Natural killer cell (primary cell): ENCODE measurements at places on chromosomes 16 and 17.
A peak's percentile ranks its signal among the peaks of the same experiment; 100 is the strongest.

GRCh38 chr16:86227801-86228200 lies 282.5 kb upstream of the FOXF1 start:
- no peak overlapping the region for H3K27ac ChIP-seq
- H3K4me1 ChIP-seq: no peaks in the 10 kb centered on the region
- H3K4me3 ChIP-seq: no peak overlapping the region
- H3K27me3 ChIP-seq: no peaks in the 10 kb centered on the region
- no peaks in the 10 kb centered on the region for H3K36me3 ChIP-seq

GRCh38 chr16:27786221-27786922 lies 236.4 kb downstream of the KATNIP start:
- no peaks in the 10 kb centered on the region for H3K36me3 ChIP-seq
- H3K27me3 ChIP-seq: no peaks in the 10 kb centered on the region
- no peak overlapping the region for H3K4me3 ChIP-seq
- H3K27ac ChIP-seq: no peak overlapping the region
- no peak for DNase-seq
- H3K4me1 ChIP-seq: no peaks in the 10 kb centered on the region

DNA sequence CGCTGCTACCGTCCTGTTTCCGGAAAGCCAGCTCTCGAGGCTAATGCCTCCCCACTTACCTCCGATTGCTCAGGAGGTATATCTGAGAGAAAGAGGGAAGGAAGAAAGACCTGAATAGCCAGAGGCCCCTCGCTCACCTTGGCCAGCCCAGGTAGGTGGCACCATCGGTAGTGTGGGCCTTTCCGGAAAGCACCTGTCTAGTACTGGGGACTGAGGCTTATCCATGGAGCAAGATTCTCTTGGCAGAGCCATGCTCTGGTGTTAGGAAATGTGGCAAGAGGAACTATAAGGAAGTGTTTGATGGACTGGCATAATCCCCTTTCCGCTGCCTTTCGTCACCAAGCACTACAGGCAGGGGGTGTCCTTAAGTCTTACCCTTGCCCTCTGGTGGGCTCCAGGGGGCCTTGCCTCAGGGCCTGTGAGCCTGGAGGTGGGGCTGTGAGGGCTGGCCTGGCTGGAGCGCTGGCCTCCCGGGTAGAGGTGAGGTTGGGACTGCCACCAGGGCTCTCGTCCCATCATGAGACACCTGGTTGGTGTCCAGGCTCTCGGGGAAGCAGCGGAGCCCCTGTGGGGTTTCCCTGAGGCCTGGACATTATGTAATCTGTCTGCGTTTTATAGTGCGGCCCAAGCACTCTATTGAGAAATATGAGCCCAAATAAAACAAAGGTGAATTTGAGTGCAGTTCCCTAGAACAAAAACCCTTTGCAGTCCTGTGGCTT lies 2.9 kb downstream of the CMIP start:
- H3K4me3 ChIP-seq: no peak overlapping the region
- H3K27ac ChIP-seq: peak overlapping the region; percentile 71
- H3K36me3 ChIP-seq: no peaks in the 10 kb centered on the region

GRCh38 chr16:30340621-30341020 lies 14.5 kb downstream of the CD2BP2 start:
- no peaks in the 10 kb centered on the region for H3K27me3 ChIP-seq
- H3K27ac ChIP-seq: no peak overlapping the region
- no peak overlapping the region for H3K4me3 ChIP-seq

- no peak overlapping the region for H3K27ac ChIP-seq
- no peak overlapping the region for H3K4me3 ChIP-seq
- no peaks in the 10 kb centered on the region for H3K36me3 ChIP-seq
These were observed 104.2 kb downstream of the CDK5R1 start for GRCh38 chr17:32590974-32591373.

DNA sequence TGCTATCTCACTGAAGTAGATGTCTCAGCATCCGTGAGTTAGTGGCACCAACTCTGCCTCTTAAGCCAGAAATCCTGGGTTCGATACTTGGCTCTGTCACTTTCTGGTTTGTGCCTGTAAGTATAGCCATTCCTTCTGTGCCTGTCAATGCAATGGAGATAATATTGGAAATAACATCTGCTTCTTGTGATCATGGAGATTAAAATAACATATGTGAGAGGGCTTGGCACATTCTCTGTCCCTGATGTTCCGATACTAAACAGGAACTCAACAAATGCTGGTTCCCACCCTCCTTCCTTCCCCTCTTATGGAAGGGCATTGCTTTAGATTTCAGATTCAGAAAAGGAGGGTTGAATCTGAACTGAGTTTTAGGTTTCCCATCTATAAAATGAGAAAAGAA lies 39.8 kb downstream of the TBX4 start:
- H3K27ac ChIP-seq: no peak overlapping the region
- H3K4me1 ChIP-seq: no peaks in the 10 kb centered on the region
- H3K36me3 ChIP-seq: no peaks in the 10 kb centered on the region
- no peak overlapping the region for H3K4me3 ChIP-seq
- peaks cover 2% of the 10 kb centered on the region for H3K27me3 ChIP-seq
- DNase-seq: no peak

DNA sequence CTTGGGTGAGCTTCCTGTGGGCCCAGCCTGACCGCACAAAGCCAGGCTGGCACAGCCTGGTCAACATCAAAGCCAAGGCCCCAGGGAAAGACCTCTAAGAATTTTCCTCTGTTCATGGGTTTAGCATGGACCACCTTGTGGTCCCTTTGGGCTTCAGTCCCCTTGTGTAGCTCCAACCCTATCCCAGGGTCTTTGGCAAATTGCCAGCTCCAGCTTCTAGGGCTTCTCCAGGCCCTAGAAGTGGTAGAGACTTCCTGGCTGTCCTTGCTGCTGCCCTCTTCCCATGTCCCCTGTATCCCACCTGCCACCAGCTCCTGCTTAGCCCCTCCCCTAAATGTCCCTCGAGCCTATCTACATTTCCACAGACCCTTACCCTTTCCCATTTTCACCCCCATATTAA lies 9.7 kb upstream of the ITGA3 start:
- no peak overlapping the region for H3K4me3 ChIP-seq
- no peak for DNase-seq
- H3K36me3 ChIP-seq: no peaks in the 10 kb centered on the region

DNA sequence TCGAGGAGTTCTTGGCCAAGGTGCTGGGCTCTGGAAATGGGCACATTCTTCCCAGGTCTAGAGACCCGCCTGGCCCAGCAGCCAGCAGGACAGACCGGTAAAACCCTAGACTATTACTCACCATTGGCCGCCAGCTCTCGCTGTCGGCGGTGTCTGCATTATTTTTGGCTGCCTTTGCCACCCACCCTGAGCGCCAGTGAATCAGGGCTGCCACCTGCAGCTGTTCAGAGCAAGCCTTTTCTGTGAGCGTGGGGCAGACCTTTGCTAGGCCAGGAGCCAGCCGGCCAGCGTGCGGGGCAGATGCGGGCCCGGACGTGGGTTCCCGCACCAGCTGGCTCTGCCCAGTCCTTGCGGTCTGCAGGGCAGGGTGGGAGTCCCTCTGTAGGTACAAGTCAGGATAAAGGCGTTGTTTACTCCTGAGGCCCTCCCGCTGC lies 15.8 kb upstream of the CLEC18A start:
- DNase-seq: no peak
- H3K4me1 ChIP-seq: no peaks in the 10 kb centered on the region
- no peak overlapping the region for H3K27ac ChIP-seq
- H3K36me3 ChIP-seq: peaks cover 86% of the 10 kb centered on the region

DNA sequence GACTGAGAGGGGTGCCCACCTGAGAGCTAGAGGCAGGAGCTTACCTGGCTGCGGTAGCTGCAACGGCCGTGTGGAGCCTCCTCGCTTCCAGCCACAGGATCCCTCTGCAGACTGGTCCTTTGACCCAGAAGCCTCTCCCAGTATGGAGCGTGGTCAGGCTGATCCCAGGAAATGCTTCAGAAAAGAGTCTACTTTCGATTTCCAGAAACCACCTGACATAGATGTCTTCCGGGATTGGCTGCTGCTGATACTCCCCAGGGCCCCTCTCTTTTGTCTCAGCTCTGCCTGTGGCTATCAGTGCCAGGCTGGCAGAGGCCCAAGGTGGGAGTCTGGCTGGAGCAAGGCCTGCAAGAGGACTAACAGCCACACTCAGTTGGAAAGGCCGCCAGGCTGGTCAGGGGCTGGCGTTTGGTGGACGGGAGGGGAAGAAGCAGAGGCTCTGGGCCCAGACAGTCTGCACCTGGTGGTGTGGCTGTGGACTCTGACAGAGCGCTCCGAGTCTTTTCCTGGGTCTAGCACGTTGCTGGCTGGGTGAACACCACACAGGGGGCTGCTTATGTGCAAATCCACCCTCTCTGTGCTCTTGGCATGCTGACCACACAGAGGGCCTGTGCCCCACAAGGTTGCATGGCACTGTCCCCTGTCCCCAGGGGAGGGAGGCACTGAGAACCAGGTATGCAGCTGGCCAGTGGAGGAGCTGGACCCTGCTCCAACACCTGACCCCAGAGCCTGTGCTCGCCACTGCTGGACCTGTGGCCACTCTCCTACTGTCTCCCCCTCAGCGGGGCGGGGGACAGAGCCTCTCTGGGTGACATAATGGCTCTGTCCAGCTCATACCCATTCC lies at the start of gene LGALS3BP:
TSS of gene LGALS3BP (minus strand) at position 144 of the 844 bp plus-strand sequence. CDS start 2,732 bp downstream, outside the sequence.
- H3K27me3 ChIP-seq: no peaks in the 10 kb centered on the region
- H3K36me3 ChIP-seq: no peaks in the 10 kb centered on the region
- DNase-seq: no peak

GRCh38 chr17:5419356-5419958 lies at the start of gene NUP88:
Gene NUP88 (minus strand): TSS chr17:5419662. CDS start chr17:5419650, 12 bp downstream.
- peaks cover 26% of the 10 kb centered on the region for H3K4me1 ChIP-seq
- H3K36me3 ChIP-seq: peaks cover 37% of the 10 kb centered on the region
- H3K27ac ChIP-seq: peak within 1 kb of the TSS; percentile 97
- DNase-seq: peak; percentile 95

DNA sequence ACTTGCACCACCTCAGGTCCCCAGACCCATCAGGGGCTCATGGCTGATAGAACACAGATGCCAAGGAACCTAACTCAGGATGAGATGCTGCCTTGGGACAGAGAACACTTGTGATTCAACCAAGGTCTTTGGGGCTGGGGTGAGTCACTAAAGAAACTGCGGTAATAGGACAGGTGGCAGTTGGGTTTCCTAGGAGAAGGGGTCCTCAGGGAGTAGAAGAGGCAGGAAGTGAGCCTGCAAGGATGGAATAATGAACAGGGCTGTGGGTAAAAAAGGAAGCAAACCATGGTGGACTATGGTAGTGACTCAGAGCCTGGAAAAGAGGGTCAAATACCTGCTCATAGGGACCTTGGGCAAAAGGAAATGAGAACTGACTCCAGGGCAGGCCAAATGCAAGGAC lies 6.5 kb upstream of the PNPO start:
- H3K4me1 ChIP-seq: no peaks in the 10 kb centered on the region
- no peak overlapping the region for H3K4me3 ChIP-seq
- DNase-seq: no peak
- H3K36me3 ChIP-seq: peaks cover 8% of the 10 kb centered on the region
- H3K27ac ChIP-seq: no peak overlapping the region

DNA sequence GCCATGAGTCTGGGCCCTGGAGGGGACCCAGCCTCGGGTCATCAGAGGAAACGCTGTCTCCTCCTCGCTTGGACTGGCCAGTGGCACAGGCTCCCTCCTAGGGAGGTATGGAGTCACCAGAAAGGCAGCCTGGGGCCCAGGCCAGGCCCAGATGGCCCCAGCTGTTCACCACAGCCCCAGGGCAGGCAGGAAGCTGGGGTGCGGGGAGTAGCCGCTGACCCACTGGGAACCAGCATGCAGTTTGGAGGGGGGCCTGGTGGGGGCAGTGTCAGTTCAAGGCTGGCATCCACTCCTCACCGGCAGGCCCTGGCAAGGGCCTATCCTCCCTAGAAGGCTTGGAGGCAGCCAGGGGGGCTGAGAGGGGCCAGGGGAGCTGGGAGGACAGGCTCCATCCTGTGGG lies 48.8 kb downstream of the SDK2 start:
- H3K4me1 ChIP-seq: peaks cover 54% of the 10 kb centered on the region
- H3K27me3 ChIP-seq: peaks cover 15% of the 10 kb centered on the region
- no peak overlapping the region for H3K27ac ChIP-seq
- H3K4me3 ChIP-seq: no peak overlapping the region
- H3K36me3 ChIP-seq: no peaks in the 10 kb centered on the region

DNA sequence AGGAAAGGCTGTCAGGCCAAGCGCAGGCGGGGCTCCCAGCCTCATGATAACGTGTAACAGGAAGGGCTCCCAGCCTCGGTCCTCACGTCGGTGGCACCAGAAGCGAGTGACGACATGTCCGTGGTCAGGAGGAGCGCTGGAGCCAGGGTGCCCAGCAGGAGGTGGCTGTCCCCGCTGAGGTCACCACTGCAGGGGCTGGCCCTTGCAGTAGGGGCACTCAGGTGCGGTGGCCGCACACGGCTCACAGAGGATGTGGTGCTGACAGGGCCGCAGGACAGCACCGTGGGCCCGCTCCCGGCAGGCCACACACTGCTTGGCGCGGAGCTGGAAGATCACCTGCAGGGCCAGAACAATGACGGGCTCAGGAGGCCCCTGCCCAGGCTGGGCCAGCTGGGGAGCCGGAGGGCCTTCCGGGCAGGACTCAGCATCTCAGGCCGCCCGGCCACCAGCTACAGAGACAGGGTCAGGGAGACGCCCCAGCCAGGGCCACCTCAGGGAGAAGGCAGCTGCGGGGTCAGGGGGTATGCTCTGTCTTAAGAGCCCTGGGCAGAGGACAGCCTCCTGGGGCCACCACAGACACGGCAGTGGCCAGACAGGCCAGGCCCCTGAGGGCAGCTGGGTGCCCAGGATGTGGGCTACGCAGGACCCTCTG lies 14.5 kb downstream of the GNPTG start:
- no peaks in the 10 kb centered on the region for H3K27me3 ChIP-seq
- no peak for DNase-seq
- H3K4me1 ChIP-seq: no peaks in the 10 kb centered on the region
- no peak overlapping the region for H3K4me3 ChIP-seq

- no peak overlapping the region for H3K4me3 ChIP-seq
- H3K27me3 ChIP-seq: no peaks in the 10 kb centered on the region
- peaks cover 19% of the 10 kb centered on the region for H3K4me1 ChIP-seq
- H3K27ac ChIP-seq: no peak overlapping the region
- no peak for DNase-seq
These were observed 1.0 kb downstream of the SPAG5 start for GRCh38 chr17:28597606-28598383.

GRCh38 chr17:60137731-60138130 lies 12.0 kb upstream of the CA4 start:
- H3K36me3 ChIP-seq: no peaks in the 10 kb centered on the region
- no peak overlapping the region for H3K4me3 ChIP-seq
- DNase-seq: no peak
- H3K4me1 ChIP-seq: peaks cover 29% of the 10 kb centered on the region

DNA sequence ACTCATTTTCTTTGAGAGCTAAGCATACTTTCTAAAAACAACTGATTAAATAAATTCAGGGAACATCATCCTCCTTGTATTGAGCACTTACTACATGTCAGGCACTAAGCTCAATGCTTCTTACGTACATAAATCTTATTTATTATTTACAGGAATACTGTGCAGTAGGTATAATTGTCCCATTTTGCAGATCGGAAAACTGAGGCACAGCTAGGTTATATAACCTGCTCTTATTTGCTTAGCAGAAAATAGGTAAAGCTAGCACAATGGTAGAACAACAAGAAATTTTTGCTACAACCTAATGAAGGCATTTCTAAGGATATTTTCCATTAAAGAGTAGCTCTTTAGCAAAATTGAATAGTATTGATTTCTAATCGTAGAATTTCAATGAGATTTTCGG lies 168.7 kb upstream of the KCNJ16 start:
- no peak overlapping the region for H3K4me3 ChIP-seq
- H3K27ac ChIP-seq: no peak overlapping the region
- no peak for DNase-seq
- no peaks in the 10 kb centered on the region for H3K27me3 ChIP-seq
- H3K36me3 ChIP-seq: no peaks in the 10 kb centered on the region
